K562 (cell line): ENCODE measurements at places on chromosomes 2 and 18. TPM values are rescaled to one million over a fixed set of nuclear protein-coding genes. Genes with fewer than 3 reads are reported as not detected.

DNA sequence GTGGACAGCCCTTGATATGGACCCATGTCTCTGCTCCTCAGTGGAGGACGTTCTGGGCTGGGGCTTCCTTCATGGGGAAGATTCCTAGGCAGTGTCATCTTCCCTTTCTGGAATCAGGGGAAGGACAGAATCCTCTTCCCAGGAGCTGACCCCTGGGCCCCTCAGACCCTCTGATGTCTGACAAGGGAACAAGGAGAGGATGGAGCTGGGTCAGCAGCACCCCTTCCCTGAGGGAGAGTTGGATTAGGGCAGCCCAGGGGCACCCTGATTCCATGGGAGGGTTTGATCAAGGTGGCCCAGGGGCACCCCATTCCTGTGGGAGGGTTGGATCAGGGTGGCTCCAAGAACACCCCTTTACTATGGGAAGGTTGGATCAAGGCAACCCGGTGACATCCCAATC is 86.5 kb downstream of the ACKR3 start:
- DNase-seq: no peak

- DNase-seq: no peak
Measured at GRCh38 chr2:238581126-238581525, 154.4 kb downstream of the ASB1 start.

DNA sequence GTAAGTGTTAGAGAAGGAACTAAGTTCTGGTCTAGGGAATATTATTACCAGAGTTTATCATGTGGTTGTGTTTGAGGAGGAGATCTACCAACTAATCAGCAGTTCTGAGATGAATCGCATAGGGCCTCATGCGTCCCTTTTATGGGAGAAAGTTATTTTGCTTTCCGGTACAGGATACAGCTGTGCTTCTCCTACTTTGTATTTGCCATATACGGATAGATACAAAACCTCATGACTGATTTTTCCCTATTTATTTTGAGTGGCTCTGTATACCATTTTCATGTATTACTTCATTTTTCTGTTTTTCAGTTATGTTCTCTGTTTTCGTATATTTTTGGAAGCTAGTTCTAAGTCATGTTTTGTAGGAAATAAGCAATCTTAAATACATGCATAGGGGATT is 66.8 kb downstream of the ACSL3 start:
- DNase-seq: no peak

DNA sequence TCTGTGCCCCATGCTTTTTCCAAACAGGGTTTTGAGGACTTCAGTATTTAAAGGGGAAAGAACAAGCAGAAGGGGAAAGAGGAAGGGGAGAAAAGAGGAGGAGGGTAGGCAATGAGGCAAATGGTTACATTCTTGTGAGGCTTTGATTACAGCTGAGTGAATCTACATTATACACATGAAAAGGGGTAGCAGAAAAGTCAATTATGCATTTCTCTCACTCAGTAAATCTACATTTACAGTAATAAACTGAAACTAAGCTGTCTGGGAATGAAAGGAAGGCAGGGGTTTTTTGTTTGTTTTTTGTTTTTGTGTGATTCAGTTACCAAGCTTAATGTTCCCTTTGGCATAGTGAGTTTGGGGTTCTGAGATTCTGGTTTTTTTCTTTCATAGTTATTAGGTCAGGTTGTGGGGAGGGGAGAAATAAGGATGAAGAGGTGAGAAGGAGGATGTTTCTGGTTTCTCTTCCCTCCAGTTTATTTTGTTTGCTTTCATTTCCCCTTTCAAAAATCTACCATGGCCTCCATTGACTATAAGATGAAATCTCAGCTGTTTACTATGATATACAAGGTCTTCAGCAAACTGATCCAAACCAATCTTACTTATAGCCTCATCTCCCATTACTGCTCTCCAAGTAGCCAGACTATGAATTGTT is 18.7 kb downstream of the C18orf63 start:
- DNase-seq: no peak

- DNase-seq: no peak
Measured at GRCh38 chr2:220296174-220296573, 668.7 kb downstream of the SLC4A3 start.

The APCDD1 gene
- 0.07 TPM in 1 of 2 replicates, not detected in the other for total RNA-seq

DNA sequence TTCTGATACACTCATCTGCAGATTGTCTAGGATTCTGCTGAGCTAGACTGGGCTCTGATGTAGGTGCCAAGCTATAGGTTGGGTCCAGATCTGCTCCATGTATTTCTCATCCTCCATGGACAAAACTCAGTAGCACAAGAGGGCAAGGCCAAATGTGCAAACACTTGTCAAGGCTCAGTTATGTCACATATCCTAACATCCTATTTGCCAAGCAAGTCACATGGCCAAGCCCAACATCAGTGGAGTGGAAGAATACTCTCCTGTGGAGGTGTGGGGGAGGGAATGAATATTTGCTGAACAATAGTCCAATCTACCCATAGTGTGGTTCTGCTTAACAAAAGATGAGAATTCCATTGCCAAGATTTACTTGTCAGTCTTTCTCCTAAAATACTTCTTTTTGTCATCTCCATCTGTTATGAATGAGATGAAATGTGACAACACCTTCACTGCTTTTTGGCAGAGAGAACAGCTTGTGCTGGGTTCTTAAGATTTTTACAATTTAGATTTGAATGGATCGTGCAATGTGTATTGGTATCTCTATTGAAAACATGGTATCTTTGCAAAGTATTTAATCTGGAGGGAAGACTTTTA is 89.9 kb downstream of the OXER1 start:
- DNase-seq: no peak

DNA sequence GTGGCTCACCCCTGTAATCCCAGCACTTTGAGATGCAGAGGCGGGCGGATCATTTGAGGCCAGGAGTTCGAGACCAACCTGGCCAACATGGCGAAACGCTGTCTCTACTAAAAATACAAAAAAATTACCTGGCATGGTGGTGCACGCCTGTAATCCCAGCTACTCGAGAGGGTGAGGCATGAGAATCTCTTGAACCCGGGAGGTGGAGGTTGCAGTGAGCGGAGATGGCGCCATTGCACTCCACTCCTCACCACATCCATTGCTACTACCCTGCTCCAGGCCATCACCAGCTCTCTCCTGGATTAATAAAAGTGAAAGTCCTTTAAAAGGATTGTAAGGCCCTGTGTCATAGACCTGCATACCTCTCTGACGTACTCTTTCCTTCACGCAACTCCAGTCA is 1.2 kb downstream of the RMP24 start:
- no peak for DNase-seq

The GAD1 gene
- 14.5 and 15.7 TPM in 2 replicates for total RNA-seq

The TXNDC2 gene
- 2.0 and 3.8 TPM in 2 replicates for total RNA-seq

The LIMS4 gene
- 0.55 and 0.74 TPM in 2 replicates for total RNA-seq

The POU3F3 gene
- total RNA-seq: not detected in 2 replicates

GRCh38 chr2:60297296-60298005 is 256.0 kb downstream of the BCL11A start:
- DNase-seq: peak; percentile 45

The PPP1R1C gene
- not detected in 2 replicates for total RNA-seq

The NEB gene
- total RNA-seq: 2.2 and 2.5 TPM in 2 replicates

The PDE11A gene
- 5.7 and 6.0 TPM in 2 replicates for total RNA-seq

DNA sequence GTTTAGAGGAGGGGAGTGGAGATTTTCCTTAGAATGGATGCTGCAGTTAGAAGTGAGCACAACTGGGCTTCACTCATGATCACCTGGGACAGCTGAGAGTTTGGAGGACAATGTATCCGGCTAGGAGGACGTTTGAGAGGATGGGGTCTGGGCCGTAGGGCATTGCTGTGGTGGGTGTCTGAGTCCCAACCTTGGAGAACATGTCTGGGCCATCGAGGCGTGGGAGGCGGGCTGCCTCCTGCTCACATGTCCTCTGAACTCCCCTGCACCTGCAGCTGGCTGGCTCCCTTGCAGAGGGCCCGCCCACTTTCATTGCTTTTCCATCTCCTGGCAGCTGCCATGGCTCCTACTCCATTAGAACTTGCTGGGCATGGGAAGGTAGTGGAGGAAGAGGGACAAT is 203.0 kb upstream of the PXDN start:
- DNase-seq: no peak

The SERPINB5 gene
- 0.47 and 1.4 TPM in 2 replicates for total RNA-seq

- DNase-seq: peak; percentile 45
Measured at GRCh38 chr18:8610459-8610851, 1.2 kb downstream of the RAB12 start.

DNA sequence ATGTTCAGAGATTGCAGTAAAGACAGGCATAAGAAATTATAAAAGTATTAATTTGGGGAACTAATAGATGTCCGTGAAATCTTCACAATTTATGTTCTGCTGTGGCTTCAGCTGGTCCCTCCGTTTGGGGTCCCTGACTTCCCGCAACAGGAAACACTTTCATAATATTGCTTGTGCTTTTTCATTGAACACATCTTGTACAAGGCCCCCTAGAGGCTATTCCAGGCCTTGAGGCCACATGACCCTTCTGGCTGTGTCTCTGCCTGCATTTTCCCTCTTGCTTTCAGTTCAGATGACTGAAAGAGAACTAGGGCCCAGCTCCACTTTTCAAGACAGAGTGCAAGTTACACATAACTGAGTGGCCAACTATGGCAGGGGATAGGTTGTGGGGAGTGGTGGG is 164.1 kb downstream of the TMEM247 start:
- DNase-seq: no peak

GRCh38 chr2:186554850-186555671 is 34.8 kb upstream of the ITGAV start:
- DNase-seq: no peak

DNA sequence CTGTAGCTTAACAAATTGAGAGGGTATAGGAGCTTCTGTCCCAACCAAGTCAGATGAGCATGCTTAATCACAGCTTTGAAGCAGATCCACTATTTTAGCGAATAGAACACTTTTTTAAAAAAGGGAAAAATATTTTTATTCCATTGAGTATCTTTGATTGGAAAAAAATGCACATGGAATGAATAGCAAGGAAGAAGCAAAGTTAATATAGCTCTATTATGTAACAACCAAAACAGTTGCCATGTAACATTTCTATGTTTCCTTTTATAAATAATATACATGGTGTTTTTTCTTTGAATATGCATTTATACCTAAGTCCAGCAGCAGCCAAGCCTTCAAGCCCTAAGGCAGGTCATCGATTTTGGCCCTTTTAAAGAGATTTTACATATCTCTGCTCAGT is 21.4 kb upstream of the SPTBN1 start:
- no peak for DNase-seq

- DNase-seq: no peak
Measured at GRCh38 chr2:161332371-161332967, 24.2 kb downstream of the PSMD14 start.

- no peak for DNase-seq
Measured at GRCh38 chr2:20615466-20616241, 35.2 kb downstream of the HS1BP3 start.

GRCh38 chr2:195559431-195559914 is 97.6 kb upstream of the SLC39A10 start:
- no peak for DNase-seq

GRCh38 chr2:11899264-11899818 is 152.9 kb downstream of the LPIN1 start:
- DNase-seq: no peak

The IGFBP2 gene
- total RNA-seq: 0.85 and 0.93 TPM in 2 replicates

The C2orf15 gene
- 0.16 and 0.18 TPM in 2 replicates for total RNA-seq

The NAPG gene
- total RNA-seq: 42.9 and 45.8 TPM in 2 replicates

The CD8B2 gene
- total RNA-seq: not detected in 2 replicates

DNA sequence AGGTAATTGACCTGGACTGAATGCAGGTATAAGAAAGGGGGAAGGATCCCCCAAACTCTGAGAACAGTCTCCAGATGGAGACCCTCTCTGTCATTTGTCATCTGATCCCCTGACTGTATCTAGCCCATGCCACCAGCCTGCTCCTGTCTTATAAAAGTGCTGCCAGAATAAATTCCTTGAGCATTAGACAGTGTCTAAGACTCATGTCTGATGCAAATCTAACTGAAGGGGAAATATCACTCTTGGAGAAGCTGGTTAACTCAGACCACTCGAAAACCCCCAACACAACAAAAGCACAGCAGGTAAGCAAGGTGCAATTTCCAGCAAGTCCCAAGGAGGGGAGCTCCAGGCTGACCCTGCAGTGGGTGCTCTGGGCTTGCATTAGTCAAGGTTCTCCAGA is 40.9 kb upstream of the KDM3A start:
- no peak for DNase-seq

GRCh38 chr2:7601990-7602389 is 684.8 kb downstream of the RNF144A start:
- no peak for DNase-seq

DNA sequence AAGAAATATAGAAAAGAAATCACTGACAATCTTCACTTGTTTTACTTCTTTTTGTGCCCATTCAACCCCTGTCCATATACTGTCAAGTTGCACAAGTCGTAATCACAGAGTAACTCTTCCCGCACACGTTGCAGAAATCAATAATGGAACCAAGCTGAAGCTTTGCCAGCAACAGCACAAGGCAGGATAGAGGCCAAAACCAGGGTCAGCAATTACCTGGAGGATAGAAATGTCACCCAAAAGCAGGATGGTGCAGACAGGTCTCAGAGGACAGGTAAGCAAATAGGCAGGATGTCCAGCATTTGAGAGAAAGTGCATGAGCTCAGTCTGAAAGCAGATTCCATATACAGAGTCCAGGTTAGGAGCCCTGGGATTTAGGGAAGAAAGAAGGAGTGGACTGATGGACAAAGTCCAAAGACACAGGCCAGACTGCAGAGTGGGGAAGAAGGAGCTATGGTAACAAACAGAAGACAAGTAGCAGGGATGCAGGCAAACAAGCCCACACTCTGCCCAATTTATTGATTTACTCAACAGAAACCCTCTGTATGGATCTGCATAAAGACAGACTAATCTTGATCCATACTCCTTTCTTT is 52.7 kb downstream of the PID1 start:
- DNase-seq: no peak

The SGPP2 gene
- total RNA-seq: 0.04 TPM in 2 replicates

- DNase-seq: no peak
Measured at GRCh38 chr2:46924608-46925007, 9.0 kb upstream of the MCFD2 start.

The LRATD1 gene
- 6.5 and 7.3 TPM in 2 replicates for total RNA-seq

GRCh38 chr2:17299891-17300540 is 218.2 kb downstream of the RAD51AP2 start:
- no peak for DNase-seq

The SPP2 gene
- total RNA-seq: not detected in 2 replicates

GRCh38 chr18:60162388-60162787 is 210.2 kb downstream of the MC4R start:
- no peak for DNase-seq

- no peak for DNase-seq
Measured at GRCh38 chr18:48836806-48837615, 113.8 kb downstream of the SMAD7 start.

DNA sequence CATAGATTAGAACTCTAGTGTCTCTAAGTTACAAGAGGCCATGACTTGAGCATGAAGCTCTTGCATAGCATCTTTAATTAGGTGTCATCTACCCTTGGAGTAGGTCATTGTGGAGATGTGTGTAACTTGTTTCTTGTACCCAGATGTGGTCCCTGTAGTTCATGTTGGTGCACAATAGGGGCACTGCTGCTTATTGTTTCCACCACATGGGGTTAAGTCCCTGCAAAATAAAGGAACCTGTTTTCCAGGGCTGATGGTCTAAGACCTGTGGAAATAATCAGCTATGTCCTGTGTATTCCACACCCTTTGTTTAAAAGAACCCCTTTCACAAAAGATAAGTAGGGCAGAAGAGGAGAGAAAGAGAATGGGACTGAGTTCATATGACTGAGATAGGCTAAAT is 28.6 kb downstream of the ASXL3 start:
- no peak for DNase-seq

GRCh38 chr18:58867281-58867961 is 2.7 kb downstream of the ZNF532 start:
- DNase-seq: no peak

The ELOA2 gene
- total RNA-seq: not detected in 2 replicates

GRCh38 chr2:136306836-136307235 is 188.9 kb upstream of the CXCR4 start:
- DNase-seq: no peak

- no peak for DNase-seq
Measured at GRCh38 chr2:10212827-10213226, 89.9 kb upstream of the HPCAL1 start.

The SULT6B1 gene
- total RNA-seq: not detected in 2 replicates
